ENCODE measurements at places on chromosomes 2 and 18.

GRCh38 chr2:45406621-45407020 lies 204.4 kb downstream of the SRBD1 start:
- DNase-seq, result no peak

GRCh38 chr2:160415991-160416390 lies 77.6 kb downstream of the RBMS1 start:
- no peak for DNase-seq

DNA sequence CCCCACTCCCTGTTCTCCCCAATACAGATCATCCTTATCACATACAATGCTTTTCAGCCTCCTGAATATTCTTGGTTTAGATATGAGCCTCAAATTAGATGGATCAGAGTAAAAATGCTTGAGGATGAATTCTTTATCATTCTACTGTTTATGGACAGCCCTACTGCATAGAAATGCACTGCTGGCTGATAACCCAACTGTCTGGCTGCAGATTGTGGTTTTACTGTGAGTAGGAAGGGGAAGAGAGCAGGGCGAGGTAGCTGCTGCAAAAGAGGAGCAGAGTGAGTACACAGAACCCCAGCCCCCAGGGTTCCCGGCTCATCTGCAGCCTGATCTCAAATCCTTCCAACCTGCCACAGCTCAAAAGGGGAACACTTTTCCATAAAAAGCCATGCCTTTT lies 29.4 kb upstream of the NCOA1 start:
- peak; percentile 9 for DNase-seq

GRCh38 chr2:149160195-149160594 lies 121.7 kb downstream of the LYPD6B start:
- no peak for DNase-seq

GRCh38 chr2:1341404-1342120 lies 71.7 kb upstream of the TPO start:
- DNase-seq, result no peak

Data from neural progenitor cell (in vitro differentiated cells).